GM12864 (cell line): ENCODE measurements at places on chromosomes 1 and 21.

DNA sequence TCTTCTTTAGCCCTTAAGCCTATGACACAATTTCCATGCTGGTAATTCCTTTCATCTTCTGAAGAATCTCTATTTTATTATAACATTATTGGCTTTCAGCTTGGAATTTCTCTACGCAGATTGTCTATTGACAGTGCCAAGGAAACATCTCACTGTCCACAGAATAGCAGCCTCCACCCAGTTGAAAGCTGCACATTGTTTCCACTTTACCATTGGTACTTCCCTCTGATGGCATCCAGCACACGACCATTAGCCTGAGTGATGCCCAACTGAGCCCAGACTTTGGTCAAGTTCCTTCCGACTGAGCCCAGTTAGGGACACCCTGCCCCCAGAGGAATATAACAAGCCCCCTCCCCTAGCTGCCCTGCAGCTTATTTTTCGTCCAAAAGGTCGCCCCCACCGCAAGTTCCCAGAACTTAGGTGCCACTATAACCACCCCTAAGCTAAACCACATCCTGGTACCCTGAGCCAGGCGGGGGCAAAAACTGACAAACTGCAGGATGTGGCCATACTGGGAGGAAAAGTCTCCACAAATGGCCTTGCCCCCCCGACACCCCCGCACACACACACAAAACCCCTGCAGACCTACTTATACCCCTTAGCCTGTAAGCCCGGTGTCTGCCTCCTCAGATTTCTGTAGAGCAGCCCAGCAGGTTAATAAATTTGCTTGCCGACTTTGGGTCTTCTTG, 13.2 kb downstream of the GBP5 start:
- DNase-seq: no peak

GRCh38 chr1:154840269-154841176, 29.6 kb downstream of the KCNN3 start:
- DNase-seq: no peak

DNA sequence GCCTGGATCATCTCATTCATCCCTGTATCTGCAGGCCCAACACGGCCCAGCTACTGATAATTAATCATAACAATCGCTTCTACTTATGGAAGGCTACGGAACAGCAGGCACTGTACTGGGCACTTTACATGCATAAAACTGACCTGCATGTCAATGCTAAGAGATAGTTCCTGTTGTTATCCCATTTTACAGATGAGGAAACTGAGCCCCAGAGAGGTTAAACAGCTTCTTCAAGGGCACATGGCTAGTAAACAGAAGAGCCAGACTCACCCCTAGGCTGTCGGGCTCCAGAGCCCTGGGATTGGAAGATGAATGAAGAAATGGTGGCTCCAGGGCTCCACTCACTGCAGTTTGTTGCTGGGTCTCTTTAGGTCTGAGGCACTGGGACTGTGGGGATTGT, 27.3 kb upstream of the VPS13D start:
- no peak for DNase-seq

- DNase-seq: no peak
These were observed 93.8 kb downstream of the USP25 start for GRCh38 chr21:15823486-15824150.

DNA sequence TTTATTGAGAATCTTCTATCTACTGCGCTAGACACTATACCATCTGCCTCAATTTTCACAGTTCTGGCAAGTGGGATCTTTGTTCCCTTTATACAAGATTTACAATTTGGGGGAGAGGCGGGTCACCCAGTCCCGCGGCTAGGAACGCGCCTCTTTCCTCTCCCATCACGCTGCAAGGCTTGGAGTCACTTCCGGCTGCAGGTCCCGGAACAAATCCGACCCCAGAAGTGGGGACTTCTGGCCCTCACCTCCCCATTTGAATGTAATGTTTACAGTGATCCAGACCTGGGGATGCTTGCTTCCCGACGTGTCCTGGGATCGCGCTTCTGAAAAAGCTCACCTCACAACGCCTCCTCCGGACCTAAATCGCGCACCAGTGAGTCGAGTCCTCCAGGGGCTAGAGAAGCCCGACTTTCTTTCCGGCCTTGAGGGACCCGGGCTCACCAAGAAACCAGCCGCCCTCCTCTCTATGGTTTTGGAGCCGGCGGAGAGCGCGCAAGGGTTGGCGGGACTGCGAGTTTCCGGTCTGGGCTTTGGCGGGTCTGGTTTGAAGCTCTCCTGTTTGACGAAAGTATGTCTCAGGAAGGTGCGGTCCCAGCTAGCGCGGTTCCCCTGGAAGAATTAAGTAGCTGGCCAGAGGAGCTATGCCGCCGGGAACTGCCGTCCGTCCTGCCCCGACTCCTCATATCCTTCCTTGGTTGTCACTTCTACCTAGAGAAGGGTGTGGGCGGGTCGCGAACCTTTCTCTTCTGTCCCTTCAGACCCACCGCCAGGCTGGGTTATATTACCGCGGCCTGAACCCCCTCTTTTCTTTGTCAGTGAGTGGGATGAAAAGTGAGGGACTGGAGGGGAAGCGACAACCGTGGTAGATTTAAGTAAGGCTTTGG, at the start of gene METTL18:
Gene METTL18, minus strand, starts transcription at position 378 of the 887 bp plus-strand sequence. CDS start 1,212 bp downstream, outside the sequence.
- DNase-seq: peak; percentile 93

DNA sequence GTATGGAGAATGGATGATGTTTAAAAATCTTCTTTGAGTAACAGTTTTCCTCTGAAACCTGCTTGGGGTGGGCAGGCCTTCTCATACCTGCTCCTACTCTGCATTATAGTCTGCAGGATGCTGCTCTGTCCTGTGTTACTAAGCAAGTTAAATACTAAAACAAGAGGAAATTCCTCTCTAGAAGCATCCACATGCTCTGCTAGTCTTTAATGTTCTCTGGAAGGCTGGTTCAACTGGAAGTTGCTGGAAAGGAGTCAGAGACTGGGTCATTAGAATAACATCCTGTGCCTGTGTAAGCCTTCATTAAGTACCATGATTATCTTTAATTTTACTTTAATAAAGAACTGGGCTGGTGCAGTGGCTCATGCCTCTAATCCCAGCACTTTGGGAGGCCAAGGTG, 5.8 kb downstream of the SELP start:
- DNase-seq: no peak

DNA sequence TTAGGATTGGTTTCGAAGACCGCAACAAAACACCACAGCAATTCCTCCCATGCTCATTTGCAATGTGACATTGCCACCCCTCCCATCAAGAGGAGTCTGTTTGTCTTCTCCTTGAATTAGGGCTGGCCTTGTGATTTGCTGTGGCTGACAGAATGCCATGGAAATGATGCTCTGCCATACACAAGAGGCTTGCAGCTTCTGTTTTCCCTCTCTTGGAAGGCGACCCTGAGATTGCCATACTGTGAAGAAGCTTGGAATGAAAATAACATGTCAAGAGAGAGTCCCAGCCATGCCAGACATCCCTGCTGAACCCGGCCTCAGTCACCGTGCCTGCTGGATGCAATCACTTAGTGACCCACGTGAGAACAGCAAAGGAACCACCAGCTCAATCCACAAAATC, 212.4 kb downstream of the CRB1 start:
- no peak for DNase-seq

DNA sequence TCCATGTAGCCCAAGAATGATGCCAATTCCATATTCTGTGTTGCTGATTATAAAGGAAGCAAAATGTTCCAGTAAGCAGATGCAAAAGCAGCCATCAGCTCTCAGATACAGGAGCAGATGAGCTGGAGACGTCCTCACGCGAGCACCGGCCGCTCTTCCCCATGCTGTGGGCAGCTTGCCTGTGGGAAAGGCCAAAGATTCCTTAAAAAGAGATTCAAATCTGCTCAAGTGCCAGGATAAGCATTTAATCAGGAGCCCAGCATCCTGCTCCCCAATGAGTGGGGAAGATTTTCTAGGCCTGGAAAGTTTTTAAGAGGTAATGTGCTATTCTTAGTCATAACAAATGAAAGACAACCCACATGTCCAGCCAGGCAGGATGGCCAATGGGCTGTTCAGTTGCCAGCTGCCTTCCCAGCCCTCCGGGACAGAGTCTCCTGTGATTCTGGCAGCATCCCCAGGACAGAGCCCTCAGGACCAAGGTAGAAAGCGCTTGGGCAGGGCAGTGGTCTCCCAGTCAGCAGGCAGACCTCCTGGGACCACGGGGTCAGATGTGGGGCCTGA, 108.2 kb upstream of the TMPRSS2 start:
- DNase-seq: no peak

GRCh38 chr1:23168445-23169194, at the start of gene LUZP1:
LUZP1 (minus strand) TSS chr1:23168856.
- DNase-seq: no peak

DNA sequence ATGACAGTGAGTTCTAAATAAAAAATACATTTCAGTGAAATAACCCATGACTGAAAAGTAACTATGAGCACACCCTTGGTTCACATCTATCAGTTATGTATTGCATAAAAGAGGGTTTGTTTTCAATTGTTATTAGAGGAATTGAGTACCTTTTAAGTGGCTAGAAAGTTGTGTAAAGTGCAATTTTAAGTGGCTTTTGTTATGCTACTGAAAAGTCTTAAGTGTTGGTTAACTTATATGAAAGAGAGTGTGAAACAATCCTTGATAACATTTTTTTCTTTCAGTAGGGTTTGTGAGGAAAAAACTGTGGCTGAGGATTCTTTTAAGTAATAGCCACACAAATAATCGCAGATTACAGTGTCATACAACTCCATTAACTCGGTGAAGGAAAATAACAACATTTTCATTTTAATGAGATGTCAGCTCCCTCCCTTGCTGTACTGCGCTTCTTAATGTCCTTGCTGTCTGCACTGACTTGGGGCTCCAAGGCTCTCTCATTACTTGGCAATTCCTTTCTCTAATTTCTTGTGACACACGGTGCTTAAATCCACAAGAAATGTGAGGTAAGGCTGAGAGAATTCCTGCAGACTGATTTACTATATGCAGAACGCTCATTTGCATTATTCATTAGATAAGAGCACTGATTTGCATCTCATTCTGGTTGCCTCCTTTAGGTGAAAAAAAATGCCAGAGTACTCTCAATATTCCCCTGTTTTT, 40.6 kb downstream of the NTNG1 start:
- DNase-seq: no peak

DNA sequence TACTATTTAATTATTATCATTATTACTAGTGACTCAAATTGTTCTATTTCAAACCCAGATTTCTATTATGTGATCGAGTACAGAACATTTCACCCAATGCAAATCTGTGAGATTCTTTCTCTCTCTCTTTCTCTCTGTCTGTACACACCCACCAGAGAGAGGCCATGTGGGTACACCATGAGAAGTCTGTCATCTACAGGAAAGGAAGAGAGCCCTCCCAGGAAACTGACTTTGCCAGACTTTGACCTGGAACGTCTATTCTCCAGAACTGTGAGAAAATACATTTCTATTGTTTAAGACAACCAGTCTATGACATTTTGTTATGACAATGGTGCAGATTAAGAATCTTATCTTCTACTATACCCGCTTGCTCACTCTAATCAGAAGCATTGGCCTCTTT, 1091.6 kb downstream of the TTLL7 start:
- no peak for DNase-seq

DNA sequence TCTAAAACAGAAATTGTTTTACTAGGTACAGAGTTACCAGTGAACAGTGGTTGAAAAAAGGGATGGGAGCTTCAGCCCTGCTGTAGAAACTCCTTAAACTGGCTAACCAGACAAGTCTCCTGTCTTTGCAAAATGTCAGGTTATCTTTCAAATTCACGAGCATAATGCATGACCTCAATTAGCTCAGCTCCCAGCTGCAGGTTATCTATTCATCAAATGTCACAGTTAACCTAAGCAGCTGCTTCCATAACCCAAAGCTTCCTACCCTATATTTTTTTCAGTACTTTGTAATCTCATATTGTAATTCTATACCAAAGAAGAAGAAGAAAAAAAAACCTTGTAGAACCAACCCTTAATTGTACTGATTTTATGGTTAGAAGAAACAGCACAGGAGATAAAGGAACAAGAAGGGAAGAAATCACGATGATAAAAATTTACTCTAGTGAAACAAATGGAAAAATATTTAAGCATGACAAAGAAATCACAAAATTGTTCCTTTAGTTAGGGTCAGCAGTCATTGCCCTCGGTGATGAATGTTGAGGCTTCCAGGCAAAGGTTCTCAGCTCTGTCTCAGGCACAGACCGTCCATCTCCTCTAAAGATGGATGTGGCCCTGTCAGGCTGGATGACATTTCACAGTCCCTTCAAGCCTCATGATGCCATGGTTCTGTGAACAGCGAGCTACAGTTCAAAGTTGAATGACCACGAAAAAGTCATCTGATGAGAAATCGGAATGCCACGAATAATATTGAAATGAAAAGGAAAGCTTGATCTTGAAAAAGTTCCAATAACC, 95.9 kb downstream of the PLD5 start:
- DNase-seq: no peak

DNA sequence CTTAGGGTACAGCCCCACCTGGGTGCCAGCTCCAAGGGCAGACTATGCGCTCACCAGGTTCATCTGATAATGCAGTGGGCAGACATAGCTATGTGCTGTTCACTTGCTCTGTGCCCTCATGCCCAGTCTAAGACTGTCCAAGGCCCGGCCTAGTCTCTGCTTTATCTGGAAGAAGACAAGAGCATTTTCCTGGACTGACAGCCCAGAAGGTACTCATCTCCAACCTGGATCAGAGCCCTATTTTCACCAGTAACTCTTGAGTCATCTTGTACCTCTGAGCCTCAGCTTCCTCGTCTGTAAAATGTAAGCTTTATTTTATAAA, 28.5 kb upstream of the LRRC8C start:
- no peak for DNase-seq

- no peak for DNase-seq
These were observed 11.2 kb upstream of the ACTL8 start for GRCh38 chr1:17743925-17744324.

GRCh38 chr1:12056331-12056841, 6.7 kb upstream of the TNFRSF8 start:
- peak; percentile 71 for DNase-seq

GRCh38 chr1:41724926-41725325, 193.8 kb downstream of the HIVEP3 start:
- no peak for DNase-seq

DNA sequence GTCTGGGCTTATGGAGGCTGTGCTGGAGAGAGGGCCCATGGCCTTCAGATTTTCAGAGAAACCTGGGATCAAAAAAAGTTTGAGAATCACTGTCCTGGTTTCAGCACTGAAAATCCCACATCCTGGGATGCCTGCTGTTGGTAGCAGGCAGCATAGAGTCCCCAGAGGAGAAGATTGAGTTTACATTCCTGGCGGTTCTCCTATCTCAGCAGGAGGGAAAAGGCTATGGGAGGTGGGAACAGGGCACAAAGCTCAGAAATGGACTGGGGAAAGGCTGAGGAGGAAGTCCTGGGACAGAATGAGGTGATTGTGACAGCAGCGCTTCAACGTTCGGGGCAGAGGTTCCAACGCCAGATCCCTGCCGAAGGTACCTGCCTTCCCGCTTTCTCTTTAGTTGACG, 103.4 kb downstream of the ETS2 start:
- no peak for DNase-seq
